ENCODE measurements at places on chromosomes 6 and 20.

- no peak for DNase-seq
Observed at GRCh38 chr20:17358854-17359253, 132.0 kb downstream of the PCSK2 start.

DNA sequence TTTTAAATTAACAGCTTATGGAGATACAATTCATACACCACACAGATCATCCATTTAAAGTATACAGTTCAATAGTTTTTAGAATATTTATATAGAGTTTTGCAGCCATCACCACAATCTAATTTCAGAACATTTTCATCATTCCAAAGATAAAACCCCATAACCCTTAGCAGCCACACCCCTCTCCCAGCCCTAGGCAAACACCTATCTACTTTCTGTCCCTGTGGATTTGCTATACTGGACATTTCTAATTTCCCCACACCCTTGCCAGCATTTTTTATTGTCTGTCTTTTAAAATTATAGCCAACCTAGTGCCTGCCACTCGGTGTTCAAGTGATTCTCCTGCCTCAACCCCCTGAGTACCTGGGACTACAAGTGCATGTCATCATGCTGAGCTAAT is 23.0 kb upstream of the AKAP7 start:
- no peak for DNase-seq

DNA sequence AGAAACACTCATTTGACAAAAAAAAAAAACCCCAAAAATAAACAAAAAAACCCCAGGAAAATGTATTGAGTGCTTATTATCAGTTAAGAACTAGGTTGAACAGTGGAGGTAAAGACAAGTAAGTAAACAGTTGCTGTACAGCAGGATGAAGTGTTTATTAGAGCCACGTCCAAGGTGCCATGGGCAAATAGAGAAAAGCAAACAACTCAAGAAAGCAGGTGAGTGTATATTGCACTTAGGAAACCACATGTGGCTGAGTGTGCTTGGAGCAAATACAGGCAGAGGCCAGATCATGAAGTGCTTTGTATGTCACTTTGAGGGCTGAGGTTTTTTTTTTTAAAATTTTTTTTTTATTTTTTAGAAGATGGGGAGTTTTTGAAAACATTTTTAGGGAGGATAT is 98.3 kb downstream of the MACROD2 start:
- DNase-seq = no peak

GRCh38 chr20:9474835-9475415 is 39.5 kb upstream of the LAMP5 start:
- no peak for DNase-seq

DNA sequence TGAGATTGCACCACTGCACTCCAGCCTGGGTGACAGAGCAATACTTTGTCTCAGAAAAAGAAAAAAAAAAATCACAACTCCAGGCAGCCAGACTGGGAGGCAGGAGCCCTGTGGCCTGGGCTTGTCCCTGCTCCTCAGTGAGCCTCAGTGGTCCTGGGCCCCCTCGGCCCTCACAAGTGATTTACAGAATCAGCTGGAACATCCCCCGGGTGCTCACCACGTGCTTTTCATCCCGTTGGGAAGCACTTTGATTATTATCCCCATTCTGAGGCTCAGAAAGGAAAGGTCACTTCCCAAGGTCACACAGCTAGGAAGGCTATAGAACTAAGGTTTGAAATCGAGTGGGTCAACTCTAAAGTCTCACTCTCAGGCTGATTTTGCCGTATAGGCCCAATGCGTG is 43.1 kb upstream of the TLDC2 start:
- DNase-seq = no peak

GRCh38 chr20:49318430-49319207 is 40.8 kb upstream of the ZNFX1 start:
- no peak for DNase-seq

DNA sequence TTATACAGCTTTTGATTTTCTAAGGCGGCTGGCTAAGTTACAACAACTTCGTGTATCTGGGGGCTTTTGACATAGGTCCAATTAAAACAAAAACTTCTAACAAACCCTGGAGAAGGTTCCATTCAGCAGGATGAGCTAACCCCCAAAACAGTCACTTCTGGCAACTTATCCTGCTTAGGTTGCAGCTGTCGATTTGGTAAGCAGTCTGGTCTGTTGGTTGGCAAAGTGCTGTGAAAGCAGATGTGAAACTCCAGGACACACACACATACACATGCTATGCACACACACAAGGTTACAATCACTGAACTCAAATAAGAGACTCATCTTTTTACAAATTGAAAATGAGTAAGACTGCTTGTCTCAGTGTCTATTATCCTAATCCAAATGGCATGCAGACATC is 119.0 kb upstream of the STMND1 start:
- DNase-seq = no peak

- no peak for DNase-seq
Observed at GRCh38 chr6:44049163-44049988, 77.9 kb downstream of the MRPL14 start.

DNA sequence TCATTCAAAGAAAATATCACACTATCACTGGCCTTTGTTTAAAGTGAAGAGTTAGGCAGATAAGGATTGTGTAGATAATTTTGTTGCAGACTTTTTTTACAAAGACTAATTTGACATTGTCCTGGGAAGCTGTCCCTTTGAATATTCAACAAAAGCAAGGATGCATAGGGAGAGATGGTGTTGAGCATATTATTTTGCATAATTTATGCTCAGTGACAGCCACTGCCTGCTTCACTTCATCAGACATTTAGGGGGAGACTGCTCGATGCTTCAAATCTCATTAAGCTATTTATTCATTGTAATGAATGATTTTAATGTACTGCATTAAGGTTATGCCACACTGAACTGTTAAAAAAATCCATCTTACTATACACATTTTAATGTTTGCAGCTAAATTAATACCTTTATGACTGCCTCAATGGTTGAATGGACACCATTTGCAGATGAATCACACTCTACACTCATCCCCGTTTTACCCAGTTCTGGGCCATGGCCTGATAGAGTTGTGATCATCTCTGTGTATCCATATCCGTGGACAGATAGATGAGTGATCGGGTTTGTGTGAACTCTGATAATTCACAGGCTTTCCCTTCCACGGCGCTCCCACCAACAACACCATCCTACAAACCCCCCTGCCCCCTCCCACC is 128.0 kb downstream of the CDH4 start:
- DNase-seq = no peak
